ENCODE measurements at places on chromosomes 7 and 10.

DNA sequence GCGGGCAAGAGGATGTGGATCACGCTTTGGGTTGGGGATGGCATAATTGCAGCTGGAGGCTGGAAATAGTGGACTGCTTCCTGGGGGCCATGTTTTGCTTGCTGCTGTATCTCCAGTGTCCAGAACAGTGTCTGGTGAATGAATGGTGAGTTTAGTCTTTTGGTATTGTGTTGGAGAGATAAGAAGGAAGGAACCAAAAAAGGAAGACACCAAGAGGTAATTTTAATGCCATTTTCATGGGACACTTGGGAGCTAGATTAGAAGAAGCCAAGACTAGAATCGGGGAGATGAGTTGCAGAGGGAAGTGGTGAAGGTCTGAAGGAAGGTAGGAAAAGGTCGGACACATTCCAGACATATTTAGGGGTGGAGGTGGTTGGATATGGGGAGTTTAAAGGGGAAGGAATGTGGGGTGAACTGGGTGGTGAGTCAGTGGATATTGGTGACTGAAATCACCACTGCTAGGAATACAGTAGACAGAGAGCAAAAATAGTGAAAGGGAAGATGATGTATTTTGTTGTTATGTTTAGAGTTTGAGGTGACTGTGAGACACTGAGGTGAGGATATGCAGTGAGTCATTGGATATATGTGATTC is 76.7 kb downstream of the CCNY start:
- DNase-seq: peak; percentile 50

- DNase-seq: peak; percentile 70
Measured at GRCh38 chr7:117825132-117825531, 48.1 kb downstream of the CTTNBP2 start.

DNA sequence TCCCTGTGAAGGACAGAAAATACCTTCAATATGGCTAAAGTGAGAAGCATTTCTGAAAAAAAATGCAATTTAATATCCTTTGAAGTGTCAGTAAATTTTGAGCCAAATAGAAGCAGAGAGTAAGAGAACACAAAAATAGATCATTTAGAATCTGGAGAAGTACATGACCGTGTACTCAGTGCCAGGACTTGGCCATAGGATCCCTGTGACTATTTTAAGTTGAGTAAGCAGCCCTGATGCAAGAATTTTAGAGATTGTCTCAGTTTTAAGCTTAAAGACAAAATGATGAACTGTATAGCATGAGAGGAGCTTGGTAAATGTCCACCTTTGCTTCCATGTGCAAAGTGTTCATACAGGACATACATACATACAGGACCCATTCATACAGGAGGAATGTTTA is 2.5 kb downstream of the PTER start:
- DNase-seq: peak; percentile 22

DNA sequence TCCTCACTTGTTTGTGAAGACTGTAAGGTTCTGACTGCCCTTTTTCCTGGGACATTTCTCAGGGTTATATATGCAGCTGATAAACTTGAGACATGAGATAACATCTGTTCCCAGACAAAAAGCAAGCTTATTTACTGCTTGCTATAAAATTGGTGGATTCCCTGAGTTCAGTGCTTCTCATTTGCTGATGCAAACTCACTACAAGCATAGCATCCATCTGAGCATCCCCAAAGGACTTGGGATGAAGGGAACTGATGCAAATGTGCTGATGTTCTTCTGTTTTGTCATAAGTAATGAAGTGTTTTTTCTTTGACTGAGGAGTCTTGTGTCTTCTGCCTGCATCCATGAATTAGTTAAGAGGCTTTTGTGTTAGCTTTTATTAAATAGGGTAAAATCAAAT is 183.2 kb downstream of the ADK start:
- no peak for DNase-seq

DNA sequence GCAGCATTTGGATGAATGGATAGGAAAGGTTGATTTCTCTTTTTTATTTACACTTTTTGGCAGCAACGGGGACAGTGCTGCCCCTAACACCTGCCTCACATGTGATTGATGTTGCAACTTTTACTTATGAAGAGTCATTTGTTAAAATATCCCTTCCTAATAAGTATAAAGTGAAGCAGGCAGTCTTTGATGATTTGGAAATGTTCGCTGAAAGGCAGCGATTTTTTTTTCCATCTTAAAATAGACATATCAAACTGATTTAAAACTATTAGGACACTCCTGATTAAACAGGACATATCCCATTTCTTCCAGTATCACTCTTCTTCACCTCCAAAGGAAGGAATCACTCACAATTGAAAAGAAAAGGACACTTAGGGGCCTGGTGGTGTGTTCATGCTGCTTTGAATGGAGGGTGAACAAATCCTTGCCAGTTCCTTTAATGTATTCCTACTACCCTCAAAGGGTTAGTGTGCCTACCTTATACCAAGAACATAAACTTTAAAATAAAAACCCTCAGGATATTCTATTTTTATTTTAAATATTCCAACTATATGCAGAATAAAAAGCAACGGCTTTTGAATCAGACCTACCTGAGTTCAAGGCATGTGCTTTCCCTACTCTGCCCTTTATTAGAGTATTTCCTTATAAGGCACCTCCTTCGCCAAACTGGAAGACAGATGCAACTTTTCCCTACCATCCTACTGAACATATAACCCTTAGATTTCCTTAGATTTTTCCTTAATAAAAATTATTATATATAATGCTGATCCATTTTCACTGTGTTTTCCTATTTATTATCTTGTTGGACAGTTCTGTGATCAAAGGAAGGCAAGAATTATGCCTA is 1.1 kb downstream of the ADK start:
- no peak for DNase-seq
